ENCODE measurements at places on chromosomes 11 and 22. TPM values are rescaled to one million over a fixed set of nuclear protein-coding genes. Genes with fewer than 3 reads are reported as not detected.

DNA sequence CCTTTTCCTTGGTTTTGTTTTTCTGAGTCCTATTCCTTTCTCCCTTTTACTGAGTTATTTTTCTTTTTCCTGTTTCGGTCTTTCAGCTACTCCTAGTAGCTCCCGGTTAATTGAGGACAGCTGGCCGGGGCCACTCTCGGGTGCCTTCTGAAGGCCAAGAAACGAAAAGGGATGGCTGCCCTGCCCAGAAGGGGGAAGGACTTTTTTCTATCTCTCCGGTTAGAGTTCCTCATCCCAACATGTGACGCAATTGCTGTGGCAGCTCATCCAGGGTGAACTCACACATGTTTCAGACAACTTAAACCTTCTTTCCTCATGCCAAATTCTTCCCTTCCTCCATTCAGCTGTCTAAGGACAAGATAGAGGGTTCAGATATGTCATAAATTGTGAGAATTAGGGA, 83.6 kb downstream of the PIWIL4 start:
- DNase-seq: no peak

GDPD4 gene
- not detected for total RNA-seq

- no peak for DNase-seq
Observed at GRCh38 chr11:77205467-77206263, 77.6 kb downstream of the MYO7A start.

GRCh38 chr11:106409671-106410070, 332.2 kb downstream of the AASDHPPT start:
- no peak for DNase-seq

DNA sequence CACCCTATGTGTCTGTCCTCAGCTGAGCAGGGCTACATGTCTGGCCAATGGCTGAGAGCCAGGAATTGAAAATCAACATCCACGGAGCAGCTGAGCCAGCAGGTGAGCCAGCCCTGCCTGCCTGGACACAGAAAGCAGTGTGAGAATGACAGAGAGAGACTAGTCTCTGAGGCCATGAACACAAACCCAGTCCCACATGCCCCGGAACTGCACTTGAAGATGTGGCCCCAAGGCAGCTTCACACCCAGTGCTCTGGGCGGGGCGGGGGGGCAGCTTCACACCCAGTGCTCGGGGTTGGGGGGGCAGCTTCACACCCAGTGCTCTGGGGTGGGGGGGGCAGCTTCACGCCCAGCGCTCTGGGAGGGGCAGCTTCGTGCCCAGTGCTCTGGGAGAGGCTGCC, 37.6 kb downstream of the TRMU start:
- DNase-seq: no peak

DEUP1 gene
- total RNA-seq: not detected

DNA sequence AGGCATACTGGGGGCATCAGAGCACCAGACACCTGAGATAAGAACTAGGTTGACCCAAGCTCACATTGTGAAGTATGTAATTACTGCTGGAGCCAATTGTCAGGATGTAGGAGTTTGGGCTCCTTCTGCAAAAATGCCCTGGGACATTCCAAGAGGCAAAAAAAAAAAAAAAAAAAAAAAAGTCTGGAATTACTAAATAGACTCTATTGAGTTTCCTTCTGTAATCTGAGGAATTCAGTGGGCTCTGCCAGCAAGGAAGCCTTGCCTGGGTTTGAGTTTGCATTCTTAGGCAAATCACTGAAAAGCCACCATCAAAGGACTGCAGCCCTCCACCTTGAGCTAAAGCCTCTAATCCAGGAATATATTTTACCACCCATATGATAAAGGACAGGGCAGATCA, 8.0 kb upstream of the CAVIN3 start:
- DNase-seq: no peak

- no peak for DNase-seq
Observed at GRCh38 chr11:70921804-70922203, 330.6 kb downstream of the SHANK2 start.

HTR3A gene
- not detected for total RNA-seq

PDGFD gene
- total RNA-seq: 0.20 TPM

DDT gene
- 116 TPM for total RNA-seq

GRCh38 chr11:77252555-77253270, 48.8 kb downstream of the GDPD4 start:
- no peak for DNase-seq

DNA sequence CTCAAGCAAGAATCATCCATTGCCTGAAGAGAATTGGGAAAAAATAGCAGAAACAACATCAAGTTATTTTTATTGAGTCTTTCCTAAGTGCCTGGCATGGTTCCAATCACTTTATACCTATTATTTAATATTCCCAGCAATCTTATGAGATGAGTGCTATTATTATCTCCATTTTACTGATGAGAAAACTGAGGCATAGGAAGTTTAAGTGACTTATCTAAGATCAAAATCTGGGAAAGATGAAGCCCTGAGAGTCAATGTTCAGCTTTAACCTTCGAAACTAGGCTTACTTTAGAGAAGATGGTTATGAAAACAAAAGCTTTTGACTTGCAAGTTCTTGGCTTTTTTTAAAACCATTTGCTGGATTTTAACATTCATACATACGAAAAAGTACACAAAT, 141.6 kb downstream of the APIP start:
- DNase-seq: no peak

TMEM45B gene
- total RNA-seq: 0.47 TPM

DNA sequence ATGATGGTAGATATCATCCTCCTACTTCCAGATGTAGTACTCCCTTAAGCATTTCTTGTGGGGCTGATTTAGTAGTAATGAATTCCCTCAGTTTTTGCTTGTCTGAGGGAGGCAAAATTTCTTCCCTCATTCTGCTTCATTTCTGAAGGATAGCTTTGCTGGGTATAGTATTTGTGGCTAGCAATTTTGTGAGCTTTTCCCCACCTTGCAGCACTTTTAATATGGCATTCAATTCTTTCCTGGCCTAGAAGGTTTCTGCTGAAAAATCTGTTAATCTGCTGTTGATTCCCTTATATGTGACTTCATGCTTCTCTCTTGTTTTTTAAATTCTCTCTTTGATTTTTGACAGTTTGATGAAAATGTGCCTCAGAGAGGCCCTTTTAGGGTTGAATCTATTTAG, 50.4 kb downstream of the KCNQ1OT1 start:
- no peak for DNase-seq

GRCh38 chr22:45105281-45105702, 58.4 kb upstream of the NUP50 start:
- DNase-seq: no peak

Measured in activated CD8-positive, alpha-beta T cell treated with anti-CD3 and anti-CD28 coated beads for 36 hours (primary cell).